ENCODE measurements at places on chromosomes 2 and 18.

DNA sequence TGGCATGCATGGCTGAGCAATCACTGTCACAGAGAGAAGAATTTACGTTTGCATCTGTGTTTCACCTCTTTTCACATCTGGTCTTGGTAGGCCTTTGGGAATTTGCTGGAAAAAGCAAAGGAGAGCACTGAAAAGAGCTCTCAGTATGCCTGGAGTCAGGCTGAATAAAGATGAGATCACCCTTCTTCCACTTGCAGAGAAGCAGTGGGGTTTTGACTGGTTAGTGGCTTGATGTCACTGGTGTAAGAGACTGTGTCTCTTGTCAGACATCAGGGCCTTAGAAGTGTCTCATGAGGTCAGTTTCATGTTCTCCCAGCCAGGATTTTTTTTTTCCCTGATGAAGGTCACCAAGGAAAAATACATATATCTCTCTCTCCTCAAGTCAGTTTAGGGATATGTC lies 353.8 kb downstream of the INSIG2 start:
- DNase-seq, result no peak

- DNase-seq, result no peak
Measured at GRCh38 chr2:171317492-171318125, 116.2 kb downstream of the METTL8 start.

DNA sequence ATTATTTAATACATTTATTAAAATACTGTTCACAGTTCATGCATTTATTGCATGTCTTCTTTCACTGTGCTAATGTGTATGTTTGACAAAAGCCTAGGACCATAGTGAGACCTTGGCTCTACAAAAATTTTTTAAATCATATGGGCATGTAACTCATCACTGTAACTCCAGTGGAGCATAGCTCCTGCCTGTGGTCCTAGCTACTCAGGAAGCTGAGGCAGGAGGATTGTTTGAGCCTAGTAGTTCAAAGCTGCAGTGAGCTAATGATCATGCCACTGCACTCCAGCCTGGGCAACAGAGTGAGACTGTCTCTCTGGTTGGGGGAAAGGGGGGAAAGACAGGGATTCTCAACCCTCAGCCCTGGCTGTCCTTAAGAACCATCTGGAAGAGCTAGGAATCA lies 137.8 kb downstream of the PRKCE start:
- DNase-seq, result no peak

- DNase-seq, result no peak
Measured at GRCh38 chr2:50196775-50197480, 835.0 kb downstream of the NRXN1 start.

DNA sequence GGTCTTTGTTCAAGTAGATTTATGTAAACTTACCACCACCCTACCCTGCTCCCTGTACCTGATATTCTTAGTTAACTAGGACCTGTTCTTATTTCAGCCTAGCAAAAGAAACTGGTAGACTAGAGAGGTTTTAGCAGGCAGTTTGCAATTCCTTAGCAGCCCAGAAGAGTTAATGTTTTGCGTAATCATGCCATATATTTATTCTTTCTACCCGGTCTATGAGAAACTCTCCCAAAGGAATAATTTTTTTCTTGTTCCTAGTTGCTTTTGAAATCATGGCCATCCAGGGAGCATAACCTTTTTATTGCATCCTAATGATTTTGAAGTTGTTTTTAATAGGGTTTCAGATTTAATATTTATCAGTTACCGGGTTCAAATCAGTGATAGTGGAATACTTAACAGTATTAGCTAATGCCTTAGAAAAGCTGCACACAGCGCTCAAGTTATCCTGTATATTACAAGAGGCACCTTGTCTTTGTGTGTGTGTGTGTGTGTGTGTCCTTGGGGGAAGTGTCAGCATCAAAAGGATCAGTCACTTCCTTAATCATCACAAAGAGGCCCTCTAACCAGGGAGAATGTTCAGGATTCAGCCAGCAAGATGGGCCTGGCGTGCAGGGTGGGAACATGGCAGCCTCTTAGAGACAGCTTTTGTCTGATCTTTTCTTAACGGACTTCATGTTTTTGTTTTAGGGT lies 52.9 kb downstream of the CABLES1 start:
- no peak for DNase-seq

- DNase-seq, result no peak
Measured at GRCh38 chr2:26020231-26020640, 13.6 kb upstream of the RAB10 start.

DNA sequence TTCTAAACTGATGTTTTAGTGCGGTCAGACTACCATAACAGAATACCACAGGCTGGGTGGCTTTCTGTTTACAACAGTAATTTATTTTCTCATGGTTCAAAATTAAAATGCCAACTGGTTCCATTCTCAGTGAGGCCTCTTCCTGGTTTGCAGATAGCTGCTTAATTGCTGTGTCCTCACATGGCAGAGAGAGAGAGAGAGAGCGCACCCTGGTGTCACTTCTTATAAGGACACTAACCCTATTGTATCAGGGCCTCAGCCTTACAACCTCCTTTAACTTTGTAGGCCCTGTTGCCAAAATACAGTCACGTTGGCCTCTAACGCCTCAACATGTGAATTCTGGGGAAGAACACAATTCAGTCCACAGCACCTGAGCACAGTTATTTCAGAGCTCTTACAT lies 37.5 kb upstream of the ZNF385B start:
- DNase-seq, result no peak

GRCh38 chr18:78017869-78018268 lies 768.2 kb downstream of the GALR1 start:
- DNase-seq, result no peak

- DNase-seq, result no peak
Measured at GRCh38 chr2:215790523-215791421, 222.6 kb downstream of the MREG start.

DNA sequence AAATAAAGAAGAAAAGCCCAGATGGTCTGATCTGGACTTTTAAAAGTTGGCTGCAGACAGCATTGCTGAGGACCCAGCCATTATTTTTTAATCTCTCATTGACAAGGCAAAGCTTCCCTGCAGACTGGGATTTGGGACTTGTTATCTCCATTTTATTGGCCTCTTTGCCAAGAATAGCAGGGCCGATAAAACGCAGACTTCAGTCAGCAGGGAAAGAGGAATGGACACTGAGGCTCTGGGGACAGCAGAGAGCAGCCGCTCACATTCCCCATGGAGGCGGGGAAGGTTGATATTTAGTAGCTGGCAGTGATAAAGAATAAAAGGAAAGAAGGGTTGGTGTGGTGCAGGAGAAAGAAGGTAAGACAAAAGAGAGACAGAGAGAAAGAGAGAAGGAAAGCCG lies 350.1 kb upstream of the PIK3C3 start:
- DNase-seq, result no peak

- no peak for DNase-seq
Measured at GRCh38 chr2:48567671-48568070, 37.7 kb downstream of the STON1 start.

GRCh38 chr2:16674154-16674553 lies 8.5 kb upstream of the CYRIA start:
- DNase-seq, result no peak

DNA sequence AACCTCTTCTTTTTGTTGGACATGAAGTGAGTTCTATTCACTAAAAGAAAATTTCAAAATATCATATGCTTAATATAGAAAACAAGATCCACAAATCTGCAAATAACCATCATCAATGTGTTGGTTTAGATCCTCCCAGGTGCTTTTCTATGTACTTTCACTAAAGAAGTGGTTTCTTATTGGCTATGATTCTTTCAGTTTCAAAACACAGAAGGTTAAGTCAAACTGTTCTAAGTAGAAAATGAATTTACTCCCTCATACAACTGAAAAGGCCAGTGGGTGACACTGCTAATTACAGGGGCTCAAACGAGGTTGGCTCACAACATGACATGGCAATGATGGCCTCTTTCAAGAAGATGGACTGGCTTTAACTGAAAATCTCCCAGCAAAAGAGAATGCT lies 111.7 kb downstream of the GALR1 start:
- no peak for DNase-seq

- no peak for DNase-seq
Measured at GRCh38 chr2:27713201-27713600, 49.5 kb downstream of the SLC4A1AP start.

DNA sequence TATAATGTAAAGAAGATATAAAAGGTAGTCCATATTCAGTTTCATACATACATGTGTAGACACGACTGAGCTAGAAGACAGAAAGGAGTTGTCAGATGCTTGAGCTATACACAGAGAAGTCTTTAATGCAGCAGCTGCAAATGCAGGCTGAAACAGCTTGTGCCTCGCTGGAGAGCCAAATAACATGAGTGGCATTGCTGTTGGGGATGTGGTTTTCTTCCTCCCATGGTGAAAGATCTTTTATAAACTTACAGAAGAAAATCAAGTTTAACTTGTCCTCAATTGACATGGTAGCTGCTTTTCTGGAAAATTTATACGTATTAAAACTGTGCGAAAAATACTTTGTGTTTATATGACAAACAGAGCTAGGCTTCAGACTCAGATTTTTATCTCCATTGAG lies 16.4 kb upstream of the IL1R1 start:
- no peak for DNase-seq

DNA sequence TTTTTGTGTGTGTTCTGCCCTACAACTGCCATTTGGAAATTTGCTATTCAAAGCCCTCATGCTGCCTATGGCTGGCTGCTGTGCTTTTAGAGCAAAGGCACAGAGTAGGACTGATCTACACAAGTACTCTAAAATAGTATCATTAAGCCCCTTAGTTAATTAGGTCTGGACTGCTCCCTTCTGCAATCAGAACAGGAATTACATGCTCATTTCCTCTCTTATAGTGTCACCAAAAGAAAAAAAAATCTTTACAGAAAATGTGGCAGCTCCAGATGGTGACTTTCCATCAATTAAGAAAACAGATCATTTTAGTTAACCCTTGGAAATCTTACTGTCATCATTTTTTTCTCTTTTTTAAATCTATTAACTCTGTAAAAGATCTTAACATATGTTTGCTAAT lies 337.5 kb downstream of the RIT2 start:
- no peak for DNase-seq

GRCh38 chr18:46148810-46149209 lies 44.6 kb downstream of the HAUS1 start:
- peak; percentile 53 for DNase-seq

DNA sequence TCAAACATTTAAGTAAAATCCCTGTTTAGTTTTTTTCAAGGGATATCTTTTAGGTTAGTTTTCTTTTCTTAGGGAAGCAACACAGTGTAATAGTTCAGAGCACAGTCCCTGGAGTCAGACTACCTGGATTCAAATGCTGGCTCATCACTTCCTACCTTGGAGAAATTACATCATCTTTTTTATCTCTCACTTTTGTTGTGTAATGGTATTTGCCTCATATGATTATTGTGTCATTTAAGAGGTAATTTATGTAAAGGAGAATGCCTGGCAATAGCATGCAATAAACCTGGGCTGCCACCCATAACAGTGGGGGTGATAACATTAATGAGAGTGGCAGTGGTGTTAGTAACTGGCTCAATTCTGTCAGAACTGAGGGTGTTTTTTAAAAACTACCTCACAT lies 26.3 kb downstream of the ERLEC1 start:
- no peak for DNase-seq

GRCh38 chr2:59427980-59428379 lies 1125.5 kb downstream of the BCL11A start:
- DNase-seq, result no peak

- DNase-seq, result no peak
Measured at GRCh38 chr2:179417436-179417949, 152.9 kb upstream of the SESTD1 start.

- peak; percentile 68 for DNase-seq
Measured at GRCh38 chr2:7672027-7672684, 754.9 kb downstream of the RNF144A start.

DNA sequence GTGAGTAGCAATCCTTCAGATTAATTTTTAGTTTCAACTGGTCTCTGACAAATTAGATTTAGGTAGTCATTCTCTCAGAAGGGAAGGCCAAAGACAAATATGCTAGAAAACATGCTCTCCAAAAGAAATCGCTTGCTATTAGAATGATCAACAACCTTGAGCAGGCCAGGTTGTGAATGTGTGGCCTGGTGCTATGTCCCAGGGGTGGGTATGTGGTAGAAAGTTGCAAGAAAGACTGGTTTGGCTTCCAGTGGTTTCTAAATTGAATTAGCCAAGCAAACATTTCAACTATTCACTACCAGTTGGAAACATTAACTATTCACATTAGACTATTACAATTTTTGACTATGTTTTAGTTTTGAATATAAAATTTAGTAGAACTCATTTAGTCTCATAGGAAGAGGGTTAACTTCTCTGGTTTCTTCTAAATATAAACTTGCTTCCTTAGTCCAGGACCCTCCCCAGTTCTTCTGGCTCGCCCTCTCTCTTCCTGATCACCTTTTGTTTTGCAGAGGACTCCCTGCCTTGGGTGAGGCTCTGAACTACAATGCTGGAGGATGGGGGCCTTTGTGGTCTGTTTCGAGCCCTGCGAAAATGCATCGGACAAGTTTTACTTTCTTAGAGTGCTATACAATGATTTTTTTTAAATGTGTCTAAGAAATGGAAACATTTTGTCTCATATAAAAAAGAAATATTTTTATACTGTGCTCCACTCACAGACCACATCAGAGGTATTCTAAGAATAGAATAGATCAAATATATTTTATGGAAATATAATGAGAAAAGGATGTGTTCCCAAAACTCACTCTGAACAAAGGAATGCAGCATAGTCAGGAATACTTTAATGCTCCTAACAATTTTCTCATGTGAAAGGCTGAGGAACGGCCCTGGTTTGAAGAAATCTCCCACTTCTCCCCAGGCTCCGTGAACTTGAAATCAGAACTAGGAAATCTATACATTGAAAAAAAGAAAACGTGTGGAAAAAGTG lies 375.0 kb upstream of the ZEB2 start:
- no peak for DNase-seq

DNA sequence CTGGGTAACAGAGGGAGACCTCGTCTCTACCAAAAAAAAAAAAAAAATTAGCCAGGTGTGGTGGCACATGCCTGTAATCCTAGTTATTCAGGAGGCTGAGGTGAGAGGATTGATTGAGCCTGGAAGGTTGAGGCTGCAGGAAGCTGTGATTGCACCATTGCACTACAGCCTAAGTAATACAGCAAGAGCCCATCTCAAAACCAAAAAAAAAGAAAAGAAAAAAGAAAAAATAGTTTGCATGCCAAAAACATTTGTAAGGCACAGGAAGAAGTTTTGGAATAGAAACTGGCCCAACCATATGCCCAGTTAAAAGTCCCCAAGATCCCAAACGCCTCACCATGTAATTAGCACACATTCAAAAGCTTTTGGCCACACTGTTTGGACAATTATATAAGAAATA lies 13.4 kb upstream of the ACOXL start:
- DNase-seq, result no peak

DNA sequence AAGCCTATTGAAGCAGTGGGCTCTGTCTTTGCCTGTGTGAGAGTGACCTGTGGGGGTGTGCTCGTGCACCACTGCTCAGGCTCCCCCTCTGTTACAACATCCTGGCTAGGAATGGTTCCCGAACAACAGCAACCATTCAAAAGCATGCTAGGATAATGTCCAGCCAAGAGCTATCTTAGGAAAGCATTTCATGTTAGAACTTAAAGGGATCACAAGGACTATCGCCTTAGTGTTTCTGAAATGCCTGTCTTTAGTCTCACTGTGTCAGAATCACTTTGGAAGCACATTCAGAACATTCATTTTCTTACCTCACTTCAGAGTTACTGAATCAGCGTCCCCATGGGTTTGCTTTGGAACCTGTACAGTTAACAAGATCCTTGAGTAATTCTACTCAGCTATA lies 134.9 kb upstream of the DSEL start:
- no peak for DNase-seq

GRCh38 chr18:50742952-50743351 lies 76.9 kb downstream of the MRO start:
- DNase-seq, result no peak

- DNase-seq, result no peak
Measured at GRCh38 chr2:218823196-218823855, 8.3 kb downstream of the PRKAG3 start.

GRCh38 chr2:47509250-47509649 lies 106.3 kb downstream of the MSH2 start:
- no peak for DNase-seq

All from activated naive CD8-positive, alpha-beta T cell treated with anti-CD3 and anti-CD28 coated beads, Interleukin-2, amount 50 U/mL, for 24 hours (primary cell).